Choroid plexus epithelial cell (primary cell): ENCODE measurements at places on chromosomes 2 and 18.

DNA sequence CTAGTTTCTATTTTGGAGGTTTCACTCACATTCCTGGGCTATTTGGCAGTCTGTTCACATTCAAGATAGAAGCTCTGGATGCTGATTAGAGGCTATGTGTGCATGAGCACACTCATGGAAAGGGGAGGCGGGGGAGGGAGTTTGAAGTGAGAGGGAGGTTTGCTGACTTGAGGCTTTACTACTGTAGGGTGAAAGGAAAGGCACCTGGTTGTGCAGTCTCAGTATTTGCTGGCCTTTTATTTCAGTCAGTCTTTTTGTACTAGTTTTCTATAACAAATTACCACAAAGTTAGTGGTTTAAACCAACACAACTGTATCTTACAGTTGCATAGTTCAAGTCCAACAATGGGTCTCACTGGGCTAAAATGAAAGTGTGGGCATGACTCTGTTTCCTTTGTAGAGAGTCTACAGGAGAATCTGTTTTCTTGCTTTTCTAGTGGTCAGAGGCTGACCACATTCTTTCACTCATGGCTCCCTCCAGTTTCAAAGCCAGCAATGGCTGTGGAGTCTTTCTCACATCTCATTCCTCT is 47.7 kb upstream of the NR4A2 start:
- peak; percentile 23 for DNase-seq

DNA sequence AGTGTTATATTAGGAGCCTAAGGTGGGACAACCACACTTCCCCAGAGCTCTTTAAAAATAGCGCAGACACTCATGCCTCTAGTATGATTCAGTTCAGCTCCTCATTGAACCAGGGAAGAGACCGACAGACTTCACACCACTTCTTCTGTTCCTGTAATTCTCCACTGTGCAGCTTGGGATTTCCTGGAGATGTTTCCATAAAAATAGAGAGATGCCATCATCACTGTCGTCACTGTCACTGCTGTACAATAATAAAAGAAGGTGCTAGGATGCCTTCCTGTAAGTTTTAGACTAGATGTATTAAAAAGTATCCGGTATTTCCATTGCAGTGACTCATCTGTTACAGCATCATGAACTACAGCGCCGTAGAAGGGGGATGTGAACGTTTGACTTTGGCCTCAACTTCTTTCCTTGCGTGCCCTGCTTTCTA is 110.9 kb downstream of the FAM210A start:
- DNase-seq = no peak

DNA sequence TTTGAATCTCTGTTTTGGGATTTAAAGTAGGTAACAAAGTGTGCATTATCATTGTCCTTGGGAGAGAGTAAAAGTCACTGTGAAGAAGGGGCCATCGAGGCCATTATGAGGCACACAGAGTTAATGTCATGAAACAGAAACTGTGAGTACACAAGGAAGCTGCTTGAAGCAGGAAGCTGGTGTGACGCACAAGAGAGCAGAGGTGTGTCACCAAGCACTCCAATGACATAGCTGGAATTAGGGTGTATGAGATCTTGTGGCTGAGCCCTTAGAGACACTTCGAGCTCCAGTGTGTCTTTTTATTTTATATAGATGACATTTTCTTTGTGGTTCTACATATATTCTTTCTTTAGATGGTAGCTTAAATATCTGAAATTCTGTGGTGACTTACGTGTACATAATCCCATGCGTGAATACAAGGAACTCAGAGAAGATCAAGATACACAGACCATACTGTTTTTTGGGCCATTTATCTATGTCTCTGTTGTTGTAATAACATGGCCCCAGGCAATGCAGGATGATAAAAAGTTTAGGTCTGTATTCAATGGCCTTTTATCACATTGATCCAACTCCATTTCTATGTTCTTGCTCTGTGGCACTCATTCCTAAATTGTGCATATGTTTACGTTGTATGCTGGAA is 164.7 kb upstream of the FAM98A start:
- DNase-seq = no peak

DNA sequence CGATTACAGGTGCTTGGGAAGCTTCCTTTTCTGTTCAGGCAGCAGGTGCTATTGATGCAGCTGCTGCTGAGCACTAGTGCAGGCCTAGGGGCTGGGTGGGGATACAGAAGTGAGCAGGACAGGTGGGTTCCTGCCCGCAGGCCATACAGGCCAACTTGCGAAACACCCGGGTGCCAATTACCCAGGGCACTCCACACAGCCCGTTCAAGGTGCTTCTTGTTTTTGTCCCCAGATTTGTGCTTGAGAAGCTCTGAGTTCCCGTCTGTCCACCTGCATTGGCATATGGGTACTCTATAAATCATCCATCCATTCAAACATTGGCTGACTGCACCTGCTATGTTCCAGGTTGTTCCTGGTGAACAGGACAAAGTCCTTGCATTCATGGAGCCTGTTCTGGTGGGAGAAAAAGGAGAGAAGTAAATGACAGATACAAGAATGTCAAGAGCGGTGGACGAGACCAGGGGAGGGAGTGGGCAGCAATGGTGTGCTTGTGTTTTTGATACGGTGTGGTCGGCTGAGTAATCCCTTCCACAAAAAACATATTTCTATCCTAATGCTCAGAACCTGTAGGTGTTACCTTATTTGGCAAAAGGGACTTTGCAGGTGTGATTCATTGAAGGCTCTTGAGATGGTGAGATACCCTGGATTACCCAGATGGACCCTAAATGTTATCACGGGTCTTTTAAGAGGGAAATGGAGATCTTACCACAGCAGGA is 31.4 kb downstream of the SH3BP4 start:
- DNase-seq = no peak

GRCh38 chr2:24304098-24304497 is 56.2 kb downstream of the ITSN2 start:
- DNase-seq = peak; percentile 96

DNA sequence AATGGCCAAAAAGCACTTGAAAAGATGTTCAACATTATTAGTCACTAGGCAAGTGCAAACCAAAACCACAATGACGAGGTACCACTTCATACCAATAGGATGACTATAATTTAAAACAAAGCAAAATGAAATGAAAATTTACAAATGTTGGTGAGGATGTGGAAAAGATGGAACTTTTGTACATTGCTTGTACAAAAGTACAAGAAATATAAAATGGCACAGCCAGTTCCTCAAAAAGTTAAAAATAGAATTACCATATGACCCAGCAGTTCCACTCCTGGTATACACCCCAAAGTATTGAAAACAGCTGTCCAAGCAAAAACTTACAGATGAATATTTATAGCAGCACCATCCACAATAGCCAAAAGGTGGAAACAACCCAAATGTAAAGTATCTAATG is 107.8 kb upstream of the XPO1 start:
- DNase-seq = peak; percentile 88

DNA sequence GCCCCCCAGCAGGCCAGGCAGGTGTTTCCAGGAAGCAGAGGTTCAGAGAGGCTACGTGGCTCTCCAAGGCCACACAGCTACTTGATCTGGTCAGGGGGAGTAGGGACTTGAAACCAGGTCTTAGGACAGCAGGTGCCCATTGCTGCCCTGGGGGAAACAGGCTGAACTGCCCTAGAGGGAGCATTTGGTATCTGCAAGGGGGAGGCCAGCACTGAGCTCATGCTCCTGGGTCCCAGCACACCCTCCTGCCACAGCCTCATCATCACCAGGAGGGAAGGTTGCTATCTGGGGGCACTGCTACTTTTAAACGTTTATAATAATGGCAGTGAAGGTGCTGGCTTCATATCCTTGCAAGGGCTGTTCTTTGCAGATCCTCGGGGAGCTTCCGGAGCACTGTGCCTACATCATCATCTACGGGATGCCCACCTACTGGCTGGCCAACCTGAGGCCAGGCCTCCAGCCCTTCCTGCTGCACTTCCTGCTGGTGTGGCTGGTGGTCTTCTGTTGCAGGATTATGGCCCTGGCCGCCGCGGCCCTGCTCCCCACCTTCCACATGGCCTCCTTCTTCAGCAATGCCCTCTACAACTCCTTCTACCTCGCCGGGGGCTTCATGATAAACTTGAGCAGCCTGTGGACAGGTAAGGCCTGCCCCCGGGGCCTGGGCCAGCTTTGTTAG is 36.1 kb downstream of the ABCG8 start:
- DNase-seq = no peak

DNA sequence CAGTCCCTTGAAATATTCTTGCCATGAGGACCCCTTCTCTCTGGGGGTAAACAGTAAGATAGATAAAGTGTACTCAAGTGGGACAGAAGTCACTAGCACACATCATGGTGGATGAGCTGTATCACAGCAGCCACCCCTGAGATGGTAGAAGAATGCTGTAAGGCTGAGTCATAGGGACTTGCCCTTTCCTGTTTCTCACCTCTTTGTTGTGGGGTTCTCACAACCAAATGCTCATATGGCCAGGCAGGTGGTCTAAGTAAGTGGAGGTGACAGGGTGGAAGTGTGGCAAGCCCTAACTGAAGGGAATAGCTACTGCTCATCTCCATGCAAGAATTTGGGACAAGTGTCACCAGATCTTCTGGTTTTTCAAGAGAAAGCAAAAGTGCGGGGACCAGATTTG is 202.7 kb upstream of the SLC14A2 start:
- DNase-seq = peak; percentile 4

GRCh38 chr2:120971866-120972265 is 236.2 kb downstream of the GLI2 start:
- no peak for DNase-seq

DNA sequence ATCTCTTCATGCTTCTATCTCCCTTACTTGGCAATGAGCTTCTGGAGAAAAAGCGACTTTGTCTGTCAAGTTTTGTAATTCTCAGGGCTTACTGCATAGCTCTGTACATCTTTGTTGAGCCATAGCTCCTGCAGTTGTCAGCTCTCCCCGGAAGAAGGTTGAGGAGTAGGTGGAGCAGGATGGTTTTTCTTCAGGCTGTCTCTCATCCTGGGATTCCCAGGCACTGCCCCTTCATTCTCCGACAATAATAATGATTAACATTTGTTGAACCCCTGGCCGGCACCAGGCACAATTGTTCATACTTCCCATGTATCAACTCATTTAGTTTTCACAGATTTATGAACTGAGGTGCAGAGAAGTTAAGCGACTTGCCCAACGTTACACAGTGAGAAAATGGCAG is 23.5 kb upstream of the RHOB start:
- DNase-seq = no peak

GRCh38 chr2:233242231-233242927 is 9.1 kb upstream of the ATG16L1 start:
- DNase-seq = peak; percentile 48

DNA sequence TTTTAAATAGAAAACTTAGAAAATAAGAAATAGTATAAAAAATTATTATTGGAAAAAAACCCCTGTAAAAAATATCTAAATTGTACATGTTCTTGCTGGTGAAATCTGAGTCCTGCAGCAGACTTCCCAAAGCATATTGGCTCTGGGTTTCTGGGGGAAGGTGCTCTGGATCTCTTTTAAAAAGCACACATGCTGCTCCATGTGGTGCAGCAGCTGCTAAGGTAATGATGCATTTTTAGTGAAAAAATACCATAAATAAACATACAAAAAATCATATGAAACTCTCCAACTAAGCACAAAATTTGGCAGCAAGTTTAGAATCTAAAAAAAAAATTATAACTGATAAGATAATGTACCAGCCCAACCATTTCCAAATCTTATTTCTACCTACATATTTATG is 216.5 kb downstream of the GPD2 start:
- no peak for DNase-seq

DNA sequence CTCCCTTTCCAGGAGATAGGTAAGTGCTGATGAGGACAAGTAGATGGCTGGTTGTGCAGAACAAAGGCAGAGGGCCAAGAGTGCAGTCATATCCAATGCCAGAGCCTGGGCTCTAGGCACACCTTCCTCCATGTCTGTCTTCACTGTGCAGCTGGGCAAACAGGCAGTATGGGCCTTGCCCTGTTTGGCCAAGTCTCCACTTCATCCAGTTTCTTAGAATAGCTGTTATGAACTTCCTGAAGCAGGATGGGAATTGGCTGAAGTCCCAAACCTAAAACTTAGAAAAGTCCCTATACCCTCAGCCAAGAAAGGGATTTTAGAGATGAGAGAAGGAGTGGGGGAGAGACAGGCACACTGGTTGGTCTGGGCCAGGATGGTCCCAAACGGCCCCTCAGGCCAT is 37.5 kb upstream of the CYP26B1 start:
- no peak for DNase-seq

DNA sequence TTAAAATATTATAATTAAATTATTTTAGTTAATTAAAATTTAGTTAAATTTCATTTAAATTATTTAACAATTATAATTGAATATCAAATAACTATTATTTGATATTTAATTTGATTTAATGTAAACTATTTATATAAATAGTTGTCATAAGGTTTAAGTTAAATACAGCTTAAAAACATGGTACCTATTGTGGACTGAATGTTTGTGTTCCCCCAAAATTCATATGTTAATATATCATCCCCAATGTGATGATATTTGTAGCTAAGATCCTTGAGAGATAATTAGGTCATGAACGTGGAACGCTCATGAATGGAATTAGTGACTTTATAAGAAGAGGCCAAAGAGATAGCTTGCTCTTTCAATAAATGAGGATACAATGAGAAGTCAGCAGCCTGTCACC is 505.7 kb upstream of the LRATD1 start:
- DNase-seq = no peak

DNA sequence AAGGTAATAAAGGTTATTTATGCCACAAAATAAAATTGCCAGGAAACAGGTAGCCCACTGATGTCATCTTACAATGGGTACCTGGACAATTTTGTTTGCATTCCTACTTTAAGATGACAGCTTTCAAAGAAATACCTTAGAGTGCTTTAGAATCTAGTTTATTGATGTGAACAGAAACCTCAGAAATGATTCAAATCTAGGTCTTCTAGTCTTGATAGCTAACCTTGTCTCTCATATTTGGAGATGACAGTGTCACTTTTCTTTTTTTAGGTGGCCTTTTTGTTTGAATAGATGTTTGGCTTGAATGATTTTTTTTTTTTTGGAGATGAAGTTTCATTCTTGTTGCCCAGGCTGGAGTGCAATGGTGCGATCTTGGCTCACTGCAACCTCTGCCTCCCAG is 69.1 kb downstream of the PIK3C3 start:
- no peak for DNase-seq

- DNase-seq = no peak
Measured at GRCh38 chr2:8380026-8380425, 301.8 kb upstream of the ID2 start.
